ENCODE measurements at places on chromosomes 5 and 9.

GRCh38 chr9:26234865-26235264 is 556.6 kb upstream of the TUSC1 start:
- DNase-seq, result no peak

DNA sequence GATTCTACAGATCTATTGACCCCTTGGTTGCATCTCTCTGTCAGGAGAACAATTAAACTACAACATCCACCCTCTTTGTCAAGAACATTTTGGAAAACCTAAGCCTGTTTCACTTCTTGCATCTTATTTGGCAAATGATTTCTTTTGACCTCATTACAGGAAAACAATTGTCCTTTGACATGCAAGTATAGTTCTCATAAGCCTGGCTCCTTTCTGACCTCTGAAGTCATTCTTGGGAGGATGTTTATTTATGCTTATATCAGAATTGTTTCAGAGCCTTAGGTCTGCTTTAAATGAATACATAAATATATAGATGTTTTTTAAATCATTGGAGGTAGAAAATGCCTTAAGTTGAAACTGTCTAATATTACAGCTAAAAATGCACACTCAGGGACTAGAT is 361.3 kb upstream of the PTGER4 start:
- no peak for DNase-seq

- DNase-seq, result no peak
Observed at GRCh38 chr5:10588779-10589447, 25.0 kb downstream of the ANKRD33B start.

GRCh38 chr5:133994990-133995333 is 9.8 kb downstream of the VDAC1 start:
- no peak for DNase-seq

DNA sequence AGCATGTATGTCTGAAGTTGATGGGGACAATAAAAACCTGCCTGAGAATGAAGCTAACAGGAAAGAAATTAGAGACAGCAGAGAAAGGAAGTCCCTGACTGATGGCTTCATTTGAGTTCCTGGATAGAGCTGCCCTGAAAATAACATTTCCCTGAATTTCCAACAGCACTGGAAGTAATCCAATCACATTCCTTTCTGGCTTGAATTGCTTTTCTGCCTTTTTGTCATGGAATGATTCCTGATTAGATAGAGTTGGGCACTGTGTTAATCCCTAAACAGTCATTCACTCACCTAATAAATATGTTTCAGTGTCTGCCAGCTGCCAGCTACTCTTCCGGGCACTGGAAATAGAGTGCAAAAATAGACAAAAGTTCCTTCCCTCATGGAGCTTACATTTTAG is 30.0 kb upstream of the SH3RF2 start:
- DNase-seq, result no peak

DNA sequence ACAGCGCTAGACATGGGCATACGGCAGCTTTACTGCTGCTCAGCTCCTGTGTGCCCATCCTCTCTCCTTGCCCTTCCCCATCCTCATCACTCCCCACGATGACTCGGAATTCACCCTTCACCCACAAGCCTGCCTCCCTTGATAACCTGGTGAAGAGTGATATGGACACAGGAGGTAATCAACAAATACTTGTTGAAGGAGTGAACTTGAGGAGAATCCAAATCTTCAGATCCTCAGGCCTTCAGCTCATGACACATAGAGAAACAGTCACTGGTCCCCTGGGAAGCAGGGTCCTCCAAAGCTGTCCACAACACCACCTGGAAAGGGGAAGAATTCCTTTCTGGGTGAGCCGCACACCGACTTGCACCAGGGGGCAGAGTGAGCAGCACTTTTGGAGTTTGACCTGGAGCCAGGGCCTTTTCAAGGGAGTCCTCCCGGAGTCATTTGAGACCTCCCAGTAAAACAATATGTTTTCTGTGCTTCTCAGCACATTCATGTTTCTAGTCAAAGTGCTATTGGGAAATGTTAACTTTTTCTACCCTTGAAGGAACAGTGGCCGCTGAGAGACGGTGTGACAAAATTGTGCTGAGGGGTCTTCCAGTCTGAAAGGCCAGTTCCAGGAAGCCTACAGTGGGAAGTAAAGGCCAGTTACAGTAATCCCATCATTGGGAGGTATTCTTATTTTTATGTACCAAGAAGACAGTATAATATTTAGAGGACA is 332.3 kb downstream of the CWC27 start:
- peak; percentile 59 for DNase-seq

DNA sequence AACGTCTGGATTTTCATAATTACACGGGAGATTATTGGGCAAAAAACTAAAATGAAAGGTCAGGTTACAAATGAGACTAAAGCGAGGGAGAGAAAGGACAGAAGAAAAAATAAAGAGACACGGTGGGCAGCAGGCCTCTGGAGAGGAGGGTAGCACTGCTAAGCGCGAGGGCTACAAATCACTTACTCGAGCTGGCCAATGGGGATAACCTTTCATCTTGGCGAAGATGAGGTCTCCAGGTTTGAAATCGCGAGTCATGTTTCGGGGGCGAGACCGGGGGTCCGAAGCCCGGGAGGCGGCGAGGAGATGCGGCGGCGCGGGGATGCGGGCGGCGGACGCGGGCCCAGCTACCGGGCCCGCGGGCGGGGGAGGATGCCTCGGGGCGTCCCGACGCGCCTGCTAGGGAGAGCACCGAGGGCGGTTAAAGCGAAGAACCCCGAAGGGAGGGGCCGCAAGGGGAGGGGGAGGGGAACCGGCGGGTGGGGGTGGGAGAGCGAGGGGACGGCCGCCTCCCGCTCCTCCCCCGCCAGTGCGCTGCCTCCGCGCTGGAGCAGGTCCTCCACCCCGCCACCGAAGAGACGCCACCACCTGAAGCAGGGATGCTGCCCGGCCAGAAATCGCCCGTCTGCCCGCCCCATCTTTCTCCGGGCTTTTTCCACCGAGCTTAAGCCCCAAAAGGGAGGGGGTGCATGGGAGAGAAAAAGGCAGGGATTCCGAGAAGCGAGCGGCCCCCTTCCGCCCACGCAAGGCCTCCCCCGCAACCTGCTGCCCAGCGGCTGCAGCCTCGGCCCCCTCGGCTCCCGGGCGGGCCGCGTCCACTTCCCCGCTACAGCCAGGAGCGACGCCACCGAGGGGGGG is 610 bp downstream of the PSIP1 start:
- DNase-seq, result peak; percentile 49

- no peak for DNase-seq
Observed at GRCh38 chr5:17088051-17088450, 129.4 kb upstream of the BASP1 start.

DNA sequence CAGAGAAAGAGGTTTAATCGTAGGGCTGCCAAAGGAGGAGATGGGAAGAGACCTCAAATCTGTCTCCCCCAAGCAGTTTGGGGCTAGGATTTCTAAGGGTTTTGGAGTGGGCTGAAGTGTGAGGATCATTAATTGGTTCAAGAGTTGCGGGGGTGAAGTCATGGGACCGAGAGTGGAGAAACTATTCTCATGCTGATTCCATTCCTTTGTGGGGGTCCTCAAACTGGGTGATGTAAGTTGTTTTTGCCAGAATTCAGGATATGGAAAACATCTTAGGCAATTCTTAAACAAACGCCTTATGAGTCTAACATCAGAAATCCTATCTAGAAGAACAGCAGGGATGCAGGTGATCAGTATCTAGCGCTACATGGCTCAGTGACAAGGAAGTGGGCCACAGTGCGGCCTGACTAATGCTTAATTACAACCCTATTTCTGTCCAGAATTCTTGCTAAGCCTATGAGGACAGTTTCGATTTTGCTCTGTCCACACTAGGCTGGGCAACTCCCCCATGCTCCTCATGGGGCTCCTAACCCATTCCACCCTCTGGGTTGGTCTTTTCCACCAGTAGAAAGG is 27.7 kb upstream of the TRIO start:
- no peak for DNase-seq

DNA sequence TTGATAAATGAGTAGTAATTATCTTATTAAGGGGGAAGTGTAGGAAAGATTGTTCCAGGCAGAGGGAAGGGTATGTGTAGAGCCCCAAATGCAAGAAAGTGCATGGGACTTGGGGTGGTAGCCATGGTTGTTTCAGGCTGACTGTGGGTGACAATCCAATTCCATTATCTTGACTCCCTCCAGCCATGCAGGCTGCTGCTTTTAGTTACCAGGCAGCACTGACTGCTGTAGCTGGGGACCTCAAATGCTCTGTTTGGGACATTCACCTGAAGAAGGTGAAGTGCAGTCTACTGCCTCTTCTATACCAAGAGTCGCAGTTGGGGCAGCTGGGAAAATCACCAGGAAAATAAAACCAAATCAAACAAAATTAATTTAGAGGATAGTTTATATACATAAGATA is 102.4 kb upstream of the NR3C1 start:
- DNase-seq, result no peak

DNA sequence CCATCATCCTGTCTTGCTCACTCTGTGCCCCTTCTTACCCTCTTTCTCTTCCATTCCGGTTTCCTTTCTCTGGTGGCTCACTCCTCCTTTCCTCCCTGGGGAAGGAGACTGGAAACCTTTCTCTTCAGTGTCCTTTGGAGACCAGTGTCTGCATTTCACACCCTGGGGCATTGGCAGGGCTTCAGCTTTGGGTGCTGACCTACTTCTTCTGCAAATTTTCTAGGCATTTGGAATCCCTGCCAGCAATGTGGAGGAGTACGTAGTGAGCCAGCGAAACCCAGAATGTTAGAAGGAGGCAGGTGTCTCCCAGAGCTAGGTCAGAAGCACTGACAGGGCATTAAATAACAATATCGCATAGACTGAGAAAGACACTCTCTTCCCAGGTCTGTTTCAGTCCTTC is 122.2 kb downstream of the SLC28A3 start:
- DNase-seq, result no peak

GRCh38 chr5:23446424-23446823 is 61.0 kb upstream of the PRDM9 start:
- no peak for DNase-seq

- peak; percentile 48 for DNase-seq
Observed at GRCh38 chr5:108884736-108885135, 137.0 kb downstream of the FER start.

GRCh38 chr9:112112941-112113681 is 62.0 kb downstream of the SUSD1 start:
- DNase-seq, result no peak

GRCh38 chr5:52007230-52007858 is 624.1 kb downstream of the ISL1 start:
- peak; percentile 51 for DNase-seq

GRCh38 chr9:133031496-133031911 is 707 bp downstream of the GTF3C5 start:
- no peak for DNase-seq

GRCh38 chr9:134435550-134436378 is 109.5 kb downstream of the RXRA start:
- DNase-seq, result no peak

DNA sequence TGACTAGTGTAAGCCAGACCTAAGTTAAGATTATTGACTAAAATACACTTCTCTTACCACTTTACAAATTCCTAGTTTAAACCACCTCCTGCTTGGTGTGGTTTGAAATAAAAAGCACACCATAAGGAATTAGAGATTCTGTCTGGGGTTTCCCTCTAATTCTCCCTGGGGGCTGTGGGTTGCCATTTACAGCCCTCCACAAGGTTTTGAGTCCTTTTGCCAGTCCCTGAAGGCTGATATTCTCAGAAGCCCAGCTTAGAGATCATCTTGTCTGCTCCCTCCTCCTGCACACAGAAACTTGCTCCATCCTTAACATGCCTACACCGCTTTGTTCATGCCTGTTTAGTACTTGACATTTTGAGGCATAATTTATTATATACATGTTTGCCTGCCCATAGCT is 7.2 kb upstream of the LMNB1 start:
- DNase-seq, result no peak

DNA sequence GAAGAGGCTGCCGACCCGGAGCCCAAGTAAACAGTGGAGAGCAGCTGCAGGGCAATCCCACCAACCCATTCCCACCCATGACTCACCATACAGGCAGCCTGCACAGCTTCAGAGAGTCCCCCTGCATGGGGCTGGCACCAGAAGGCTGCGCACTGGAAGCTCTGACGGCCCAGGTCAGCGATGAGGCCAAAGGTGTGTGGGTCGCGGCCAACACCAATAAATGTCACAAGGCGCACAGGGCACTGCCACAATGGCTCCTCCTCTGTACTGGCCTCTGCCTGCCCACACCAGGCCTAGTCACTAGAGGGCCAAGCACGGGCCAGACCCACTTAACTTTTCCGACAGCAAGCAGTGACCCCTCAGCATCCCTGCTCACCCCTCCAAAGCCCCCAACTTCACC is 3.0 kb upstream of the SRA1 start:
- DNase-seq, result no peak

- no peak for DNase-seq
Observed at GRCh38 chr9:112699230-112699629, 18.7 kb downstream of the INIP start.

- no peak for DNase-seq
Observed at GRCh38 chr5:6338871-6339270, 39.5 kb downstream of the MED10 start.

GRCh38 chr9:83281306-83282255 is 218.6 kb upstream of the RASEF start:
- no peak for DNase-seq

- DNase-seq, result peak; percentile 42
Observed at GRCh38 chr9:137070906-137071275, 534 bp upstream of the SAPCD2 start.

DNA sequence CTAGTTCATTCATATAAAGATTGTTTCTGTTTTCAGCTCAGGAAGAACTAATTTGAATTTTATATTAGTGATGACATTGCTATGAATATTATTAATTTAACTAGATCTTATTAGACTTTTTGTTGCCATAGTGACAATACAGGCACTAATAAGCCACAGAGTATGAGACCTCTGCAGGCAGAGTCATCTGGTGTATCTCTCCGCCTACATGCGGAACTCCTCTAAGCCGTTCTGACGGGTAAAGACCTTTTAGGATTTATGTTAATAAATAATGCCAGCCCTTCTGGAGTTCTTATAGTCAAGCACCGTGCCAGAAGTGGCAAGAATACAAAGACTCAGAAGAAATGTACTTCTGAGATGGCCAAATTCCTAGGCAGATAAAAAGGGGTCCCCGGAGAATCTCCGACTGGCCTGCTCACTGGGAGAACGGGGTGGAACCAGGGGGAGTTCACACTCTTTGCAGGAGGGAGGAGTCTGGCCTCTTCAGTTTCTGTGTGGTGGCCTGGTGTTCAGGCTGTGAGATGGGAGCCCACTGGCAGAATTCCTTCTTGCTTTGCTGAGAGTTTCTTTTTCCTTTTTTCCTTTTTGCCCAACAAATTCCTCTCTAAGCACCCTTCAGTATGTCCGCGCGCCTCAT is 85.1 kb upstream of the IL12B start:
- peak; percentile 93 for DNase-seq

GRCh38 chr9:2210201-2210600 is 195.1 kb downstream of the SMARCA2 start:
- DNase-seq, result no peak
